GM13976 (cell line): ENCODE measurements at places on chromosomes 6 and 20.

- no peak for DNase-seq
Measured at GRCh38 chr6:33794910-33795623, 6.1 kb upstream of the LEMD2 start.

- no peak for DNase-seq
Measured at GRCh38 chr6:75818098-75818855, 69.2 kb downstream of the MYO6 start.

DNA sequence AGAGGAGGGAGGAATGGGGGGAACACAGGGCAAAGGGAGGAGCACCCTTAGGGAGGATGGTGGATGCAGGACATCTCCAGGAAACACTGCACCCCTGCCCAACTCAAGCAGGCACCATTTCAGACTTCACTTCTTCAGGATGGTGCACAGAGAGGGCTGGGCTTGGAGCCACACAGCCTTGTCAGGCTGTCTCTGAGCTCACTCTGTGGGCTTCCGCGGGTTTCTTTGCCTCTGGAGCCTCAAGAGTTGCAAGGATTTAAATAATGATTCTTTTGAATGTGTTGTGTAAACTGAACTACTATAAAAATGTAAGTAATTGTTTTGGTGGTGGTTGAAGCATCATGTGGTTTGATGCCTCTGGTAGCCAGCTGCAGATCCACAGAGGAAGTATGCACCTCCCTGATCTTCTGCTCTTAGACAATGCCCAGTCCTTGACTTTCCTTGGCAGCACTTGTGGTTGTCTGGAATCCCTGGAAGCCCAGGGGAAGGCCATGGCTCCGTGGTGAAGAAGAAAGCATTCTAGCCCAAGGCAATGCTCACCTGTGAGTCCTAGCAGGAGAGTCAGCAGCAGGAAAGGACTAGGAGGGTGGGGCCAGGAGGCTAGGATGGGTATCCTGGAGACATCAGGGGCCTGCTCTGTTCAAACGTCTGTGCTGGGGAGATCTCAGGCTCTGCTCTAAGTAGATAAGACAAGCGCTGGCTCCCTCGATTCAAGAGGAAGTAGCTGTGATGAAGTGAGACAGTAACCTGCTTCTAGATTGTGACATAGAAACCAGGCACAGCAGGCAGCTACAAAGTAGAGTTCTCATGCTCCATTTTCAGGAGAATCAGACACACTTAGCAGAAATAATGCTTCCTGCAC is 50.2 kb upstream of the SIRPG start:
- DNase-seq = no peak

GRCh38 chr20:6341491-6341890 is 218.7 kb upstream of the FERMT1 start:
- no peak for DNase-seq

DNA sequence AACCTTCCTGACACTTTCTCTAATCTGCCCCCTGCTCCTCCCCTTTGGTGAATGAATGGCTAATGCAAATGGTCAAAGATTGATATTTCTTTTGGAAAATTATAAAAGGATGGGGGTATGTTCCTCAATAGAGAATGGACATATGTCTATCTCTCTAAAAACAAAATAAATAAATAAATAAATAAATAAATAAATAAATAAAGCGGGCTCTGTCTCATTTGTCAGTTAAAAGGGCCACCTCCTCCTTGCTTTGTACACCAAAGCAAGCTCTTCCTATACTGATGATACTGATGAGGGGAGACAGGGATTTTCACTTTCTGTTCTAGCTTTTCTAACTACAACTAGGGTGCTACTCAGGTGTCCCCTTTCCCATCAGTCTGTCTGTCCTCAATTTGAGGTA is 135.5 kb upstream of the SPACA1 start:
- no peak for DNase-seq

DNA sequence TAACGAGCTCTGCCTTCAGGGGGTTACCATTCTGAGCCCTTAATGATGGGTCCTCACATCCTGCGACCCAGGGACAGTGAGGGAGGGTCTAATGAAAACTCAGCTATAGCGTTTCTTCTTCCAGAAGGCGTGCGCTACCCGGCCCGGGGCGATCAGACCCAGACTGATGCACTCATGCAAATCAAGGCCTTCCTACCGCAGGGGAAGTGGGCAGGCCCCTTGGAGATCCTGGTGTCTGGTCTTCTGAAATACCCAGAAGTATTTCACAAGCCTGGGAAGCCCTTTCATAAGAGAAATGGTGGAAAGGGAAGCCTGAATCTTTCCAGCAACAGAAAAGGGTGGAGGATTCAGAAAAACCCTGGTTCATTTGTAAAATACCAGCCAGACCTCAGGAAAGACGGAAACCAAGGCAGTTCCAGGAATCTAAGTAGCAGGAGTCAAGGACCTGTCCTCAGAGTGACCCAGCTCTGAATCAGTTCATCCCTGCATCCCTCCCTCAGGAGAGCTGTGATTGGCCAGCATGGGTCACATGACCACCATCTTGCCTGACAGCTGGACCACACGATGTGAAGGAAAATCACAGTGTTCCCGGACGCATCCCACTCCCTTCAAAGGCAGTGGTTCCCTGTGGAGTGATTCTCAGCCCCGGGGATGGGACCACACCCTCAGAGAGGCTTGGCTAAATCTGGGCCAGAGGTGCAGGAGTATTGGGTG is 12.7 kb downstream of the BFSP1 start:
- DNase-seq = no peak

- DNase-seq = no peak
Measured at GRCh38 chr20:53794529-53795115, 201.0 kb upstream of the ZNF217 start.

GRCh38 chr20:9912858-9913434 is 74.1 kb upstream of the PAK5 start:
- DNase-seq = peak; percentile 28

- peak; percentile 66 for DNase-seq
Measured at GRCh38 chr6:26553264-26553634, 15.1 kb downstream of the HMGN4 start.

DNA sequence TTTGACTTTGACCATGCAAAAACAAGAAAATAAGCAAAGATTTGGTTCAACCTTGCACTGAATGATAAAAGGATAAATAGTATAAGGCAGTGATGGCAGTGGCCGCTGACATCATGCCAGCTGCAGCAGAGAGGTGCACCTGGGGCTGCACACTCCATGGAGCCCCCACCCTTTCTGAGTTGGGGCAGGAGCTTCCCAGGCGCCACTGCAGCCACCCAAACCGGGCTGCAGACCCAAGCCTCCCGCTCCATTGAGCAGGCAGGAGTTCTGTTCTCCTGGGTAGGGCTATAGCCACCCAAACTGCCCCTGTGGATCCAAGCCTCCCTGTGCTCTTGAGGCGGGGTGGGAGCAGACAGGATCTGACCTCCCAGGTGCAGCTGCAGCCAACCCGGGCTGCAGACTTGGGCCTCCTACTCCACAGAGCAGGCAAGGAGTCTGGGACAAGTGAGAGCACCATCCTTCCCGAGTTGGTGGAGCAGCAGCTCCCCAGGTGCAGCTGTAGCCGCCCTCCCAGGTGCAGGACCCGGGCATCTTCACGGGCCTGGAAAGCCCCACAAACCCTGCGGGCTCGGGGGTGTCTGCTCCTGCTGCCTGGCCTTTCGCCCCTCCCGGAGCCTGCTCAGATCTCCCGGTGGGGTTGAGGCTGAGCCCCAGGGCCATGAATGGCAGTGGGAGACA is 537.9 kb downstream of the TENT5A start:
- no peak for DNase-seq

- no peak for DNase-seq
Measured at GRCh38 chr20:35155936-35156335, 8.8 kb upstream of the EDEM2 start.

DNA sequence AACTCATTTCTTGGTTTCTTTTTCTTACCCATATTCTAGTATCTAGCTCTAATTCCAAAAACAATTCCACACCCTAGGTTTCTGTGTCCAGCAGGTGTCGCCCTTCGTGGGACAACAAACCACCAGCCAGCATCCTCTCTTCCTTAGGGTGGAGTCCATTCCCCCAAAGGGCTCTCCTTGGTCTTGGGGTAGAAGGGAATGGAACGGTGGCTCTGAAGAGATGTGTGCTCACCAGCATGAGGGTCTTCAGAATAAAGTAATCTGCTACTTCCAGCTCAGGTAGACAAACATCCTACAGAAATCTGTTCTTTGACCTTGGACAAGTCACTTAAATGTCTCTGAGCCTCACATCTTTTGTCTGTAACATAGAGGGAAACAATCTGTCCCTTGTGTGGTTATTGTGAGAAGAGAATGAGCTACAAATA is 7.2 kb downstream of the HLA-DMB start:
- peak; percentile 43 for DNase-seq

DNA sequence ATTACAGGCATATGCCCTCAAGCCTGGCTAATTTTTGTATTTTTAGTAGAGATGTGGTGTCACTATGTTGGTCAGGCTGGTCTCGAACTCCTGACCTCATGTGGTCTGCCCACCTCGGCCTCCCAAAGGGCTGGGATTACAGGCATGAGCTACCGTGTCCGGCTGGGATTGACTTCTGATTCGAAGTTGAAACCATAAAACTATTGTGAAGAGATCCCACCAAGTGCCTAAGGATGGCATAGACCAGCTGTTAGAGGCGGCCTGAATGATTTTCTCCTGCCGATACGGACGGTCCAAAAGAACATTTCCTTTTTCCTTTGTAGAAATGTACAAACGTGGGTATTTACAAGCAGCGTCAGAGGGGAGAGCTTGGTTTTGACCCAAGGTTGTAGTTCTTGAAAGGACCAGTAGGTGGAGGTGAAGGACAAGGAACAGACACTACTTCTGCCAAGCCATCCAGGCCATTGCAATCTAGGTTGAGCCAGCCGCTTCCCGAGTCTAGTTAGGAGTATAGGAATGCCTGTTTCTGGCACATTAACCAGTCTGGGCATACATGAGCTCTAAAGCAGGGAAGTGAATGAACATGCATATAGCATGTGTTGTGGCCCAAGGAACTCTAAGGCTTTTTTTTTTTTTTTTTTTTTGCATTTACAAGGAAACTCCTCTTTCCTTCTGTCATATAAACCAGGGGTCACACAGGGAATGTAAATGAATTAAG is 29.0 kb downstream of the MOCS3 start:
- DNase-seq = peak; percentile 75

DNA sequence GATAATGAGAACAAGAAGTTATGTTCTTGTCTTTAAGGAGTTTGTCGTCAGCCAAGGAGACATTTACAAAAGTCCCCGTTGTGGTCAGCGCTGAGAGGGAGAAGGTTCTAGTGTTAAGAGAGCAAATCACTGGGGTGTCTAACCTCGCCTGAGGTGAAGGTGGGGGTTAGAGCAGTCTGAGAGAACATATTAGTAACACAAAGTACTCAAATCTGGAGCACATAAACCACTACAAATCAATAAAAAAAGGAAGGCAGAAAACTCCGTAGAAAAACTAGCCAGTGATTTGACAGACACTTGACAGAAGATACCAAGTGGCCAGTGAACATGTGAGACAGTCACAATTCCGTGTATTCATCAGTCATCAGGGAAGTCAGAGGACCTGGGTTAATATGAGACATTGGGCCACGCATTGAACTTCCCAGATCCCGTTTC is 45.4 kb downstream of the CDS2 start:
- peak; percentile 59 for DNase-seq

GRCh38 chr6:6724539-6725467 is 136.3 kb downstream of the LY86 start:
- DNase-seq = peak; percentile 84

DNA sequence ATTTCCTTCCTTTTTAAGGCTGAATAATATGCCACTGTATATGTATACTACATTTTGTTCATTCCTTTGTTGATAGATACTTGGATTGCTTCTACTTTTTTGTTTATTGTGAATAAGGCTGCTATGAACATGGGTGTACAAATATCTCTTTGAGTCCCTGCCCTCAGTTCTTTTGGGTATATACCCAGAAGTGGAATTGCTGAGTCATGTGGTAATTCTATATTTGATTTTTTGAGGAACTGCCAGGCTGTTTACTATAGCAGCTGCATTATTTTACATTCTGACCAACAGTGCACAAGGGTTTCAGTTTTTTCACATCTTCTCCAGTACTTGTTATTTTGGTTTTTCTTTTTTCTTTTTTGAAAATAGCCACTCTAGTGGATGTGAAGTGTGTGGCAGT is 34.1 kb downstream of the CDS2 start:
- DNase-seq = no peak

DNA sequence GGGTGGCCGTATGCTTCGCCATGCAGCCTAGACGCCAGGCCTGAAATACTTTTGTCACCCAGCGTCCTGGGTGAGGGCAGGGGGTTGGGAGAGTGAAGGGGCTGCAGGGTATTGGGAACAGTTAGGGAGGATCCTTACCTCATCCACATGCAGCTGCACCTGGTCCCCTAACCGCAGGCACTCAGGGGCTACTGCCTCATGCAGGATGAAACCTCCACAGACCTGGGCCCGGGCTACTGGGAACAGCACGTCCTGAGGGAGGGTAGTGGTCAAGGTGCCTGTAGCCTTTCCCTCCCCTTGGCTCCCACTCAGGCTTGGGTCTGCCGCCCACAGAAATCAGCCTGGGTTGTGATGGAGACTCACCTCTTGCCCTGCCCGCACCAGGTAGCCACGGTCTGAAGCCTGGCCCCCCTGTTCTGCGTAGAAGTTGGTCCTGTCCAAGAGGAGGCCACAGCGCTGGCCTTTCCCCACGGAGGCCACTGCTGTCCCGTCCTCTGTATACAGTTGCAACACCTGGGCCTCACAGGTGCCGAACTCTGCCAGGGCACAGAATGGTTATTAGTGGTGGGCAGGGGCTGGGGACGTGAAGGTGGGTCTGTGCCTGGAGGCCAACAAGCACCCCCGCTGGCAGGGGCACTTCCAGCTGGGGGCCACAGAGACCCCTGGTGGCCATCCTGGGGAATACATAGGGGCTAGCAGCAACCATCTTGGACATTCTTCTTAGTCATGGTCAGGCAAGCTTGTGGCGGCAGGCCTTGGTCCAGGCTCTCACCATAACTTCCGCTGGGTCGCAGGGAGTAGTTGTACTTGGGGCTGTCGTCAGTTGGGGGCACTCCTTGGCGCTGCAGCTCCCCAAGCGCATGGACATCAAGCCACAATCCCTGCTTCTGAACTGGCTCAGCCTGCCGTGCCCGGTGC is 8.6 kb downstream of the AARS2 start:
- peak; percentile 82 for DNase-seq

GRCh38 chr6:52352239-52353018 is 9.5 kb upstream of the PAQR8 start:
- DNase-seq = peak; percentile 51

DNA sequence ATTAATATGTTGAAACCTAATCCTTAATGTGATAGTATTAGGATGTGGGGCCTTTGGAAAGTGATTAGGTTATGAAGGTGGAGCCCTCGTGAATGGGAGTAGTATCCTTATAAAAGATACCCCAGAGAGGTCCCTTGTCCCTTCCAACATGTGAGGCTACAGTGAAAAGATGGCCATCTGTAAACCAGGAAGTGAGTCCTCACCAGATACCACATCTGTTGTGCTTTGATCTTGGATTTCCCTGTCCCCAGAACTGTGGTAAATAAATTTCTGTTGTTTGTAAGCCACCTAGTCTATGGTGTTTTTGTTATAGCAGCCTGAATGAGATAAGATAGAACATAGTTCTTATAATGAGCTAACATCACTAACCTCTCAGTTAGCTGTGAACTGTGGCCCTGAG is 16.6 kb upstream of the CALHM6 start:
- DNase-seq = no peak

- DNase-seq = no peak
Measured at GRCh38 chr6:112305795-112306564, 41.1 kb upstream of the RFPL4B start.
